Stimulated activated CD8-positive, alpha-beta memory T cell treated with anti-CD3 and anti-CD28 coated beads, Interleukin-7, amount 100 ng/mL, for 24 hours (primary cell): ENCODE measurements at places on chromosomes 16 and 17.

- no peak for DNase-seq
Observed at GRCh38 chr17:29677824-29678223, 55.1 kb upstream of the CORO6 start.

DNA sequence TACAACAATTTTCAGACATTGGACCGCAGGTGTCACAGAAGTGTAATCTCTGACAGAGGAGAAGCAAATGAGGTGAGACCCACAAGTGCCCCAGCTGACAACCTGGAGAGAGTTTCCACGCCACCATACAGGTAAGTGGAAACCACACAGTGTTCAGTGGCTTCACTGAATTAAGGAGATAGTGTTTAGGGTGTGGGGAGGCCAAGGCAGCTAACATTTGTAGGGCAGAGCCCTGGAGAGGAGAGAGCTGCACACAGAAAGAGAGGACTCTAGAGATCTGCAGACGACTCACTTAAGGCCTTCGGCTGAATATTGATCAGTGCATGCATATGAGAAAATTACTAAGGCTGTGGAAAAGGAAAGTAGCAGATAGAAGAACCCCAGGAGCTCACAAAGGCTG lies 228.9 kb upstream of the TNRC6C start:
- no peak for DNase-seq

- no peak for DNase-seq
Observed at GRCh38 chr16:9647981-9648701, 534.1 kb downstream of the GRIN2A start.

DNA sequence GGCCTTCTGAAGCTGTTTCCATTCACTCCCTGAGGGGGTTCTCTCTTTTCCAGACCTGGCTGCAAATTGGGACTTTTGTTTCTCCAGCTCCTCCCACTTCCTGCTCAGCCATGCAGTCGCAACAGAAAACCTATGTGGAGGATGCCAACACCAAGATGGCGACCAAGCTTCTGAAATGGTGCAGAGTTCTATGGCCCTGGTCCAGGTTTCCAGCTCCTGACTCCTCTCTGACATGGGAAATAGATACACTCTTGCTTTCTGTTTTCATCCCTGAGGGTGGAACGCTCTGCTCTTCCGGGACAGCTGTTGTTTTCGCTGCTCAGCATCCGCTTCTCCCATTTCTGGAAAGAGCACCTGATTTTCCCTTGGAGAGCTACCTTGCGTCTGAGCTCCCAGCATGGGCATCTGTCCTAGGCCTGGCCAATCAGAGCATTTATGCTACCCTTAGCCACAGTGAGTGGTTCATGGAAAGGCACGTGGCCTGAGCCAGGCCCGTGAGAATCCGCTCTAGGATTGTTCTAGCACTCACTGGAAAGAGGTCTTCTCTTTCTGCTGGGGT lies 8.1 kb downstream of the GPRC5B start:
- no peak for DNase-seq

DNA sequence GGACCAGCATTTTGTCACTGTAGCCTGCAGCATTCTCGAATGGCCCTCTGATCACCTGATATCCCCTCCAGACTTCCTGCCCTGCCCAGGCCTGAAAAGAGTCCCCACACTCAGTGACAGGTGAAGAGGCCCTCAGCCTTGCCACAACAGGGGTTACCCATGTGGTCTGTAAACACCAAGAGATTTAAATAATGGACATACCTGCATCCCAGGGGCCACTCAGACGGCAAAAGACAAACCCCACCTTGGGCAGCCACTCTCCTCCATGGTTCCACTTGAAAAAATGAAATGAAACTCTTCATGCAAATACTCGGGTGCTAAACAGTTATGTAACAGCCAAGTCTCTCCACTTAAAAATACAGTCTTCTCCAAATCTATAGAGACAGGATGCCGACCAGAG lies 22.9 kb upstream of the PECAM1 start:
- DNase-seq = no peak

GRCh38 chr16:85090181-85090580 lies 22.1 kb downstream of the CIBAR2 start:
- DNase-seq = no peak

DNA sequence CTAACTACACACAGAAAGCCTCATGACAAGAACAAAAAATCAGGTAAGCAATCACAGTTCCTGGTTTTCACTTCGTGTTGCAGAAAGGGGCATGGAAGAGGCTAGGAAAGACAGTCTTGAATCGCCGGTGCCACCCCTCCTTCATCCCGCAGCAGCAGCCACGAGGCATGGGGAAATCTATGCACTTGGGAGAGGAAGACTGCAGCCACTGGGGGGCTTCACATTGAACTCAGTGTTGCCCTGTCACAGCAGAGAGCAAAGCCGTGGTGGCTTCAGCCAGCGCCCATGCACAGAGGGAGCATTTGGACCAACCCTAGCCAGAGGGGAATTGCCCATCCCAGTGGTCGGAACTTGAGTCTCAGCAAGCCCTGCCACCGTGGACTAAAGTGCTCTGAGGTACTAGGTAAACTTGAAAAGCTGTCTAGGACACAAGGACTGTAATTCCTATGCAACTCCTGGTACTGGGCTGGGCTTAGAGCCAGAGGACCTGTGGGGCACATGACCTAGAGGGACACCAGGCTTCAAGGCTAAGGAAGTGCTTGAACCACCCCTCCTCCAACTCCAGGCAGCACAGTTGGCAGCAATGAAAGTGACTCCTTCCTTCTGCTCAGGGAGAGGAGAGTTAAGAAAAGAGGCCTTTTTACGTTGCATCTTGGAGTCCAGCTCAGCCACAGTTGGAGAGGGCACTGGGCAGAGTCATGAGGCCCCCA lies 35.2 kb upstream of the ATP2C2 start:
- no peak for DNase-seq

- no peak for DNase-seq
Observed at GRCh38 chr16:10465821-10466220, 80.0 kb downstream of the ATF7IP2 start.
